CD4-positive, alpha-beta T cell treated with Interleukin-6 at 100 ng/mL for 8 hours (primary cell): ENCODE measurements at places on chromosomes 6 and 20.

DNA sequence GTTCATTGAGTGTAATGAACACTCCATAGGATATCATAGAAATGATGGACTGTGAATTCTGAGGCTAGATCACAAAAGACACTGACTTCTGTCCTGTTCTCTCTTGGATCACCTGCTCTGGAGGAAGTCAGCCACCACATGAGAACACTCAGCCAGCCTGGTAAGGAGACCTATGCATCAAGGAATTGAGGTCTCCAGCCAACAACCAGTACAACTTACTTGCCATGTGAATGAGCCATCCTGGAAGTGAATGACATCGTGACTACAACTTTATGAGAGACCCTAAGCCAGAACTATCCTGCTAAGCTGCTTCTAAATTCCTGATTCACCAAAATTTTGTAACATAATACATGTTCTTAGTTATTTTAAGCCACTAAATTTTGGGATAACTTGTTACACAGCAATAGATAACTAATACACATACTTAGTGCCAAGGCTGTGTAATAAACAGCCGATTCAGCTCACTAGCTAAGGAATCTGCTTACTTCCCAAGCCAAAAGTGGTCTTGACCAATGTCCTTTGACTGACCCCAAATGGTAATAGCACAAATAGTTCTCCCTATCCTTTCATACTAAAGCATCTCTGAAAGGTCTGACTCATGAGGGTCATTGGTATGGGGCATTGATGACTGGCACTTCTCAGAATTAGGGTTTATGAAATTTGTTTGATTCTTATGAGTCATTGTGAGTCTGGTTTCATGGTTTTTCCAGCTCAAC, 6.9 kb upstream of the CTNNBL1 start:
- DNase-seq: no peak

DNA sequence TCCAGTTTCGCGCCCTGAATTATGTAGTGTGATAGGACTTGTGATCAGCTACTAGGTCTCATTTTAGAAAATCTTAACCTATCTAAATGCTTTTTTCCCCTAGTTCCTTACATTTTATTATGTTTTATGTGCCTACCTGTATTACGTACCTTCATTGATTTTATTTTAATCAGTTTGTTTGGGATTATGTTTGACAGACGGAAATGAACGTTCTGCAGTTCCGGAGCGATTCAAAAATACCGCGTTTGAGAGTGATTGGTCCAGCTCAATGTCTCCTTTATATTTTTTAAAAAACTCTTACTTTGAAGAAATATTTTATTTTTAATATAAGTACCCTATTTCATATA, 114.3 kb upstream of the BTN3A2 start:
- peak; percentile 52 for DNase-seq

DNA sequence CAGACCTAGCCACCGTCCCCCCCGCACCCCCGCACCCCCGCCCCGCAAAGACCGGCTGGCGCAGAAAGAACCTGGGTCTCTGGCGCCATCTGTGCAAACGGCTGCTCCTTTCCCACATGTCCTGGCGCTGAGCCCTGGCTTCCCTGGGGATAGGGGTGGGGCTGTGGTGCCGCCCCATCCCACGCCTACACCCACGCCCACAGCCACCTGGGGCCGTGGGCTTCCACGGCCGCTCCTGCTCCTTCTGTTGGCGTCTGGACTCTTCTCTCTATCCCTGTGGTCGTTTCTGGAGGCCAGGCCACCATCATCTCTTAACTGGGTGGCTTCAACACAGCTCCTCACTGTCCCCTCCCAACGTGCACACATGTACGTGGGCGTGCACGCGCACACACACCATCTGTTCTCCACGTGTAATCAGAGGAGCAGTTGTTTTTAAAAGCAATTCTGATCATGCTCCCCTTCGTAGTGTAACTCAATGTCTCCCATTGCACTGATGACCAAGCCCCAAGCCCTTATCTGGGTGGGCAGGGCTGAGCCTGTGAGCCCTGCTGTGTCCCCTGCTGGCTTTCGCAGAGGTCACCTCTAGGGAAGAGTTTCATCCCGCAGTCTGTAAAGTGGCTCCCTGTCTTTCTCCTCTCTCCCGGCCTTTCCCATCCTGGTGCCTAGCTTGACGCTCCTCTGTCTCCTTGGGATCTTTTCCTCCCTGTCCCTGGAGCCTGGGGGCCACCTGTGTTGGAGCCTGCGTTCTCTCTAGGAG, 31.9 kb upstream of the FAM83D start:
- no peak for DNase-seq

DNA sequence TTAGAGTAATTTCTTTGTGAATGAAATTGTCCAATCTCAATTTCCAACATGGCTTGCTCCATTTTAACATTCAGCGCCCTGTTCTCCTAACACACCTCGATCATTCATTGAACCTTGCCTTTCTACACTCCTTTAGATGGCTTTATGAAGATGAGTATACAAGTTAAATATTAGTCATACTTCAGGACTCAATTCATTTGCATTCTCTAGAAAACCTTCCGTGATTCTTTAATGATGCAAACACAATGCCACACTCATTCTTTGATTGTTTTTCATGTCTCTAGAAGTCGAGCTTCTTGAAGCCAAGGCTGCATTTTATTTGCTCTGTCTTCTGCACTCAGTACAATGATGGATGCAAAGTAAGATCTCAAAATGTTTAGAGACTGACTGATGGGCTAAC, 641.2 kb downstream of the DOK5 start:
- DNase-seq: no peak

DNA sequence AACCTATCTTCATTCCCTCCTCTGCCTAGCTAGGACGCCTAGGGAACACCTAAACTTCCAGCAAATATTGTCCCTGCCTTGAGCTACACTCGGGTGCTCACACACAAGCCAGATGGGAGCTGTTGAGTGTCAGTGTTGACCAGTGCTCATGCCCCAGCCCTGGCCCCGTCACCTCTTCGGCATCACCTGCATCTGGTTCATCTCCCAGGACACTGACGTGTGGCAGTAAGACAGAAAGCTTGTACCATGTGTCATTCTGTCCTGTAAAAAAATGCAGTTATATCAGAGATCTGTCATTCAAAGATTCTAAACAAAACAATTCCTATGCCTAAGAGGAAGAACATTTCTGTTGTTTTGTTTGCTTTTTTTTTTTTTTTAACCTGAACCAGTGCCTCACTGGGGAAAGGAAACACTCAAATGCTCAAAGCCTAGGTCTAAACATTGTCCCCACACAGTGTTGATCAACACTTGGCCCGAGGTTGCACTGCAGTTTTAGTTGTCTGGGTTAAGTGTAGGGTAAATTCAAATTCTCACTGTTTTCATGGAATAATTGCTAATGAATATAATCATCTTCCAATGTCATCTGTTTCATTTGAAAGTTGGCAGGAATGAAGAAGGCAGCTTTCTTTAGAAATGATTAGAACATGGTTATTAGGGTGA, 102.7 kb upstream of the SASH1 start:
- no peak for DNase-seq

DNA sequence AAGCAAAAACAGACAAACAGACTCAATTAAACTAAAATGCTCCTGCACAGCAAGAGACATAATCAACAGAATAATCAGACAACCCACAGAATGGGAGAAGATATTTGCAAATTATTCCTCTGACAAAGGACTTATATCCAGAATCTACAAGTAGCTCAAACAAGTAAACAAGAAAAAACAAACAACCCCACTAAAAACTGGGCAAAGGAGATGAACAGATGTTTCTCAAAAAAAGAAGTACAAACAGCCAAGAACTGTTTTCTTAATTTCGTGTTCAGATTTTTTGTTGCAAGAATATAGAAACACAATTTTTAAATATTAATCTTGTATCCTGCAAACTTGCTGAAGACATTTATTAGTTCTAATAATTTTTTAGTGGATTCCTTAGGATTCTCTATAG, 274.1 kb downstream of the BCKDHB start:
- DNase-seq: no peak

DNA sequence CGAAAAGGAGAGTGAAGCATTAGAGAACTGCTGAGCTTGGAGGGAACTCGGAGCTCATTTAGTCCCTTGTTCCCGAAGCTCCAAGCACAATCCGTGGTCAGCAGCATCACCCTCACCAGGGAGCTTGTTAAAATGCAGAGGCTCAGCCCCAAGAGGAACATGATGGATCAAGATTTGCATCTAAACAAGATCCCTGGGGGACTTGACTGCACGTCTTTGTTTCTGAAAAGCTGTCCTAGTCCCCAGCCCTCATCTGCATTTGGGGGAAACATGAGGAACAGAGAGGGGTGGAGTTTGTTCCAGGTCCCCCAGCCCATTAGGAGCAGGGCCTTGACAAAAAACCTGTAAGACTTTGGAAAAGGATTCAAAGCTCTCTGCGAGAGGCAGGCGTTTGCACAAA, 4.1 kb upstream of the LBP start:
- no peak for DNase-seq

GRCh38 chr6:39927159-39927558, 7.1 kb downstream of the MOCS1 start:
- no peak for DNase-seq

- no peak for DNase-seq
Observed at GRCh38 chr6:14682812-14683211, 563.1 kb upstream of the JARID2 start.

DNA sequence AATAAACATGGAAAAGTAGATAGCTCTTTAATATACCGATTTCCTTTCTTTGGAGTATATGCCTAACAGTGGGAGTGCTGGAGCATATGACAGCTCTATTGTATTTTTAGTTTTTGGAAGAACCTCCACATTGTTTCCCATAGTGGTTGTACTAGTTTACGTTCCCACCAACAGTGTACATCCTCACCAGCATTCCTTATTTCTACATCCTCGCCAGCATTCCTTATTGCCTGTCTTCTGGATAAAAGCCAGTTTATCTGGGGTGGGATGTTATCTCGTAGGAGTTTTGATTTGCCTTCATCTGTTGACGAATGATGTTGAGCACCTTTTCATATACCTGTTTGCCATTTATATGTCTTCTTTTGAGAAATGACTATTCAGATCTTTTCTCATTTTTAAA, 2.6 kb downstream of the MICA start:
- DNase-seq: no peak

- DNase-seq: no peak
Observed at GRCh38 chr6:146856296-146856695, 257.5 kb downstream of the ADGB start.

GRCh38 chr6:44485601-44486401, 98.3 kb downstream of the CDC5L start:
- DNase-seq: no peak

DNA sequence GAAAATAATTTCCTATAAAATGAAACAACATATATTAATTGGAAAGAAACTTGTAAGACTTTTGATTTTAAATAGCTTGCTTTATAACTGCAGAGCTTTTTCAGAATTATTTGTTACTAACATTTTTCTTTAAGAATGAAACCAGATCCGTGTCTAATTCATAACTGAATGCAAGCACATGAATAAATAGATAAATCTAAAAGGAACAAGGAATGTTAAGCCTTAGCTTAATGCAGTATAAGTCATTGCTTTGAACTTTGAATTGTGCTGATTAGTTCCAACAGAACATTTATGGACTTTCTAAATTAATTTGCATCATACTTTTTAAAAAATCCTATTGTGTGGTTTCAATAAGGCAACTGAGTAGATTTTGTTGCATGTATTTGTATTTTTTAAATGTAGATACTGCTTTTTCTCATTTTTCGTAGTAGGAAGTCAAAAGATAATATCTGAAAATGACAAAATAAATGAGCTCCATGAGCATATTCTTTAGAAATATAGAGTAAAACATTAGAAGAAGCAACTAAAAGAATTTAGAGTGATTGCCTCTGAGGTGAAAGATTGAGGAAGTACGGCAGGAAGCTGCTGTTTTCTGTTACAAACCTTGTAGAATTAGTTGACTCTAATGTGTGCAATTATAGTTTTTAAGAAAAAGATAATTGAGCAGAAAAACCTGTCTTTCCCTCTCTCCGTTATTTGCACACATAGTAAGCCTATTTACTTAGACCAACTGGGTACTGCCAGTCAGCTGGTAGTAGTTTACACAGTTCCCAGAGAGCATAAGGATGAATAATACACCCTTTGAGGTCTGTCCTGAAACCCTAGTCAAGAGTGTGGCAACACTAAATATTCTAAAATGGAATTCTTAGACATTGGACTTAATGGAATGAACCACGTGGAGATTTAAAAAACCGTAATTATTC, 32.6 kb upstream of the SLC35D3 start:
- no peak for DNase-seq

DNA sequence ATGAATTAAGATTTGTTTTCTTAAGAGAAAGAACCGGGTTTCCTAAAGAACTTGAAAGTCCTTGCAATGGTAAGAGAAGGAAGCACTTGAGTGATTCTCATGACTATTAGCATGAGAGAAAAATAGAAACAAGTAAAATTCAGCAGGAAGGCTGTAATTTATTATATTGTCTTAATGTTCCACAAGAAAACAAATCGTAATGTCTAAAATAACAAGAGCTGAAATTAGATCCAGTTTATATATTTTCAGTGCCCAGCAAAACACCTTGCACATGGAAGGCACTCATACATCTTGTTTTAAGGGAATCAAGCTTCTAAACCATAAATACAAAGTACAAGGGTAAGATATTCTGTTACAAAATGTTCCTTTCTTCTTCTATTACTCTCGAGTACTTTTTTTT, 229.4 kb upstream of the PLN start:
- DNase-seq: no peak

DNA sequence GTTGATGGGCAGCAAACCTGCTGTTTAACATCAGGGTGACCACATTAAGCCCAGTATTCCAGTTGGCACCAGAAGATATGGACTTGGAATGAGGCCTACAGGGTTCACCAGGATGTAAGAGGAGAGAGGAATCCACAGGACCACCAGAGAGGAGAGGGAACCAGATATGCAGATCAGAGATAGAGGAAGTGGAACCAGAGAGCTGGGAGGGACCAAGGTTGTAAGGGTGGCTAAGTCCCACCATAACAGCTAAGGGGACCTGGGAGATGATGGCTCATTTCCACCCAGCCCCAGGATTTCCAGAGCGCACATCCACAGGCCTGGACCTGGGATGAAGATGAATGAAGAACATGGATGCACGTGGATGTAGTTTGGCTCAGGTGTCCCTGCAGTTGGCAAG, 11.1 kb downstream of the BTN2A1 start:
- DNase-seq: no peak

DNA sequence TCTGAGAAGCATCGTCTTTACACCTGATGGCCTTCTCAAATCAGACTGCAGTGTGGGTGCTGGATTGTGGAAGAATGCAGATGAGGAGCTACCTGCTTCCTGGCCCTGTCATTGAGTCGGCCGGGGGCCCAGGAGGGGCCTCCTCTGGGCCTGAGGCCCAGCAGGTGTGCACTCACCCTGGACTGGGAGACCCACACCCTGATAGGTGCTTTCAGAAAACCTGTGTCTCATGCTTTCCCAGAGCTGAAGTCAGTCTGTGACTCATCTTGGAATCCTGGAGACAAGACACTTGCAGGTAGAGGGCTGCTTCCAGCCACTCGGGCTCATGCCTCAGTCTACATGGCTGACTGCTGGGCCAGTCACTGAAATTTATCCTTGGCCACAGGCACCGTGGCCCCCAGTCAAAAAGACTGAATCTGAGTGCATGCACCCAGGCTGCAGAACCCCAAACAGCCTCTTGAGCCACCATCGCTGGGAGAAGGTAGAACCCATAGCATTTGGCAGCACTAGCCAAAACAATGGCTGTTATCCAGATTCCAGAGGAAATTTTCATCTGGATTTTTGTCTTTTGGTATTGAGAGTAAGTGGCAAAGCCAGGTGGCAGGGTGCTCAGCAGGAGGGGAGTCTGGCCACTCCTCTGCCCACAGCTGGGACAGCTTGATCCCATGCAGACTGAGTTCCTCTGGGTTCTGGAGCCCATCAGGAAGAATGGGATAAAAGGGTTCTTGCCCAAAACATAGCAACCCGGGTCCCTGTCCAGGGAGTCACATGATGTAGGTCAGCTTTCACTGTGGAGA, 182.0 kb upstream of the CST7 start:
- no peak for DNase-seq

GRCh38 chr20:58048096-58048702, 180.3 kb downstream of the ANKRD60 start:
- DNase-seq: no peak
